ENCODE measurements at places on chromosomes 3 and 15.

DNA sequence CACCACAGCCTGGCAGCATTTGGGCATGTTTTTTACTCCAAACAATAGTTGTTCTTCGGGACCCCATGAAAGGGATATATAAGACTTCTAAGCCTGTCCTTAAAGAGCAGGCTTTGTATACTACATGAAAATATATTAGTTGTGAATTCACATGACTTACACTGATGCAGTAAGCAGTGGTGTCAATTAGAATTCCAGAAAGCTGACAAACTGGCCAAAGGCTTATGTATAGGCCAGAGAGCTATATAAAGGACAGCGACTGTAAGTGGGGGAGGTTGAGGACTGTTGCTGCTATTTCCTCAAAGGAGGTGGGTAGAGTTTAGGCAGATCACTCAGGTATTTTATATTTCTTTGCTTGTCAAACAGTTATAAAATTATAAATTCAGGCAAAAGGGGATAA is 24.8 kb downstream of the KPNA4 start:
- DNase-seq, result no peak

- no peak for DNase-seq
Observed at GRCh38 chr3:131796558-131797198, 238.1 kb downstream of the CPNE4 start.

- no peak for DNase-seq
Observed at GRCh38 chr15:68188647-68189046, 16.5 kb downstream of the CALML4 start.

DNA sequence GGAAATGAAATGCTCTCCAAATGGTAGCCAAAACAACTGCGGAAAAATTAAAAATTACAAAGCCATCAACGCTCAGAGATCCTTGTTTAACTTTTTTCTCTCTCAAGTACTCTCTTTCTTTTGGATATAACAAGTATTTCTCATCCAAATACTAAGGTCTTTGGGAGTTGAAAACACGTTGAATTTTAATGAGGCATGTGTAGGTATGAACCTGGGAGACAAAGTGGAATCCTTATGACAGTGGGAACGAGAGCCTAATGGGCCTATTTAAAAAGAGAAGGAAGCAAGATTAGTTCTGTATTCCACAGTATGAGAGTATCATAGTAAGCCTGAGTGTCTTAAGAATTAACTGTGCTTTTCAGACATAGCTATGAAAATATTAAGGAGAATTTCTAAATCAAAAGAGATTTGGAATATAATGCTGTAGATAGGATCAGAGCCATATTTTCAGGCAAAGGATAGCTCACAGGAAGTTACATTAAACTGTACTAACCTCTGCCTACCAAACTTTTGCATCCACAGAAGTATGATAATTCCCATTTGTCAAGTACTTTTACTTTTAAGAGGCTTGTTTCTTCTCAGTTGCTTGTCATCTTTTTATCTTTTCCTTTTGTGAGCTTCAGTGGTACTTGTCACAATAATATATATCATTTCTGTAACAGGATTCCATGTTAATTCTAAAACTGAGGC is 759 bp downstream of the CD96 start:
- DNase-seq, result peak; percentile 36

DNA sequence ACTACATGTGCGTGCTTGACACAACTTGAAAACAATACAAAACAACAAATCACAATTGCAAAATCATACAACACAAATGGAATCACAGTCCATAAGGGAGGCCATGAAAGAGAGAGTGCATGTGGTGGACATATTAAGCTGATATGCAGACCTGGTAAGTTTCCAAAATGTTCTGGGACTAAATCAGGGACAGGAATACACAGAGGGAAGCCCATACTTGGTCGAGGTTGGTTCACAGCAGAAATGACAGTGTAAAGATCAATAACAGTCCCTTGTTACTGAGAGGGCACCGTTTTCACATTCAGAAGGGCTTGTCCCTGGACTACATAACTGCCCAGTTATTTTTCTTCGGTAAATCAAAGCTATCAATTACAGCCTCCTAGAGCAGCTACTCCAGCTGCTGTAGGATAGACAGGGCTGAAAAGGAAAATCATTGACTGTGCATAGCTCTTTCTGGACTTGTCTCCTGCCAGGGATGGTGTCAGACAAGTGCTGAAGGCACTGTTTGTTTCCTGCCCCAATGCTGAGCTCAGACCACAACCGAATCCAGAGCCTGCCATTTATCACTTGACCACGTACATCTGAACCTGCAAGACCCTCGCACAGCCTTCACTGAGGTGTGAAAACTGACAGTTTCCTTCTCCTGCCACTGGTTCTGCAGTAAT is 79.5 kb upstream of the KCNMB2 start:
- no peak for DNase-seq

GRCh38 chr3:144361002-144361401 is 389.4 kb downstream of the DIPK2A start:
- DNase-seq, result no peak

- no peak for DNase-seq
Observed at GRCh38 chr3:178669758-178670157, 133.5 kb downstream of the KCNMB2 start.

GRCh38 chr3:138799822-138800221 is 34.9 kb downstream of the PIK3CB start:
- no peak for DNase-seq

- DNase-seq, result no peak
Observed at GRCh38 chr15:47177177-47177576, 540.1 kb upstream of the SEMA6D start.

- DNase-seq, result no peak
Observed at GRCh38 chr3:189076449-189076848, 95.3 kb upstream of the TPRG1 start.

DNA sequence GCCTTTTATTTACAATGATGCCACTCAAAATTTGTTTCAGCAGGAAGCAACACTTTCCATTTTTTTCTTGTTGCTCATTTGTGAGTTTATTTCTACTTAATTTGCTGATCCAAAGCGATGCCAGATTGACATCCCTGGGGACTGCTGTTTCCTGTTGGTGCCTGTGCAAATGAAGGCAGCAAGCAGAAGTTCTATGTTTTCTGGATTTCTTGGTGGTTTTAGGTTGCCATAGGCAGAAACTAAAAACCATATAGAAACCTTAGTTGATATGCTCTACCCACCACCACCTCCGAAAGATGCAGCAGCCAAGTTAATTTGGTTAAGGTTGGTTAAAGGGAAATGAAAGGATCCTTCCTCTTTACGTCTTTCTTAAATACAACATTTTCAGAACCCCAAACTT is 356.2 kb downstream of the RBMS3 start:
- DNase-seq, result no peak

- no peak for DNase-seq
Observed at GRCh38 chr3:53716998-53717397, 129.2 kb downstream of the CHDH start.

- no peak for DNase-seq
Observed at GRCh38 chr3:171125010-171125409, 98.5 kb upstream of the SLC2A2 start.

GRCh38 chr3:50608278-50608677 is 3.3 kb downstream of the CISH start:
- DNase-seq, result no peak

DNA sequence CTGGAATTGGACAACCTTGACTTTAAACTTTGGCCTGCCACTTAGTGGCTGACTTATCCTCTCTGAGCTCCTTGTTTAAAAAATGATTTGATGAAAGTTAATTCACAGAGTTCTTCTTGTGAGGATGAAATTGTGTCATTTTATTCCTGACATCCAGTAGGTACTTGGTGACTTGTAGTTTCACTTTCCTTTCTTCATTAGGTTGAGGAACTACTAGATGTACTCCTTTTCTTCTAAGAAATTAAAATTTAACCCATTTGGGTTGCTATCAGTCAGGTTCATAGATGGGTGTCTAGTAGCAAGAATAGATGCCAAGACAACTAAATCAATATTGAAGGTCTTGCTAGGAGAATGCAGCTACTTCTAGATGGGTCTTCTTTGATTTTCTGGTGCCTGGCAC is 5.2 kb downstream of the NR1D2 start:
- peak; percentile 11 for DNase-seq

DNA sequence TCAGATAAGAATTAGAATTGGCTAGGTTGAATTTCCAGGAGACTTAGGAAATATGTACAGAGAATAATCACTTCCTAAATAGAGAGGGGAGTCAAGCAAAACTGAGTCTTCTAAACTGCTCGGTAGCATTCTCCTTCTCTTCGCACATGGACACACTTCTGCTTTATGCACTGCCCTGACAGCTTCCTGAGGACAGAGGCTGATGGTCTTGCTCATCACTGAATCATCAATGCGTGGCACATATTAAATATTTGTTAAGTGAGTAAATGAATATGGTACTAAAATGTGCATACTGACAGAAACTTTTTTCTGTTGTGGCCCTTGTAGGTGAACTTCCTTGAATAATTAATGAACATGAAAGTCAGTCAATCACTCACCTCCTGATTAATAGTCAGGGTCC is 315.5 kb downstream of the FHIT start:
- DNase-seq, result no peak

GRCh38 chr3:191105418-191105817 is 93.6 kb upstream of the OSTN start:
- no peak for DNase-seq

DNA sequence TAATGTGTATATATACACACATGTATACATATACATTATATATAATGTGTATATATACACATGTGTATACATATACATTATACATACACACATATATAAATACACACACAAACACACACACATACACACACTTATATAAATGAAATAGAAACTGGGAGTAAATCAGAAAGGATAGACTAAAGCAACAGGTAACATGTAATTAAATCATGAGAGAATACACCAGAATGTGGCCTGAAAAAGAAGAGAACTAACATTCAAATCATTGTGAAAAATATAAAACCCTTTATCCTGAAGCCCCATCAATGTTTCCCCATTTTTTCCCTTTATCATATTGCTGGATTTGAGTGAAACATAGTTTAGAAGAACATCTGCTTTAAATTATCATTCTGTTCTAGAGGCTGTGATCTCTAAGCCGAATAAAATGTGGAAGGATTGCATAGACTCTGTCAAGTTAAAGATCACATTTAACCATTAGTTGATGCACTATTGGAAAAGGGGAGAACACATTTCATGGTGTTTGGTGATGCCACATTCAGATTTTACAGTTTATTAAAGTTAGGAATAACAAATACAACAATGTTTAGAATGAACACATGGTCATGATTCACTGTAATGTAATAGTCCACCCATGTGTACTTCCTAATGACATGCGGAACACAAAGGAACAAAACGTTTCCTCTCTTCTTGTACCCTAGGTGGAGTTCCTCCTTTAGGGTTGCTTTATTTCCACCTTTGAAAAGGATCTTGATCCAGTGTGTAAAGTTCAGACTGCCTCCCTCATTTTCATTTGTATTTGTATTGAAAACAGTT is 12.5 kb upstream of the THRB start:
- no peak for DNase-seq

- DNase-seq, result no peak
Observed at GRCh38 chr15:44532689-44533088, 4.3 kb upstream of the EIF3J start.

- no peak for DNase-seq
Observed at GRCh38 chr3:53238886-53239285, 16.9 kb downstream of the TKT start.

GRCh38 chr3:20185331-20185678 is 701 bp downstream of the SGO1 start:
- peak; percentile 51 for DNase-seq

DNA sequence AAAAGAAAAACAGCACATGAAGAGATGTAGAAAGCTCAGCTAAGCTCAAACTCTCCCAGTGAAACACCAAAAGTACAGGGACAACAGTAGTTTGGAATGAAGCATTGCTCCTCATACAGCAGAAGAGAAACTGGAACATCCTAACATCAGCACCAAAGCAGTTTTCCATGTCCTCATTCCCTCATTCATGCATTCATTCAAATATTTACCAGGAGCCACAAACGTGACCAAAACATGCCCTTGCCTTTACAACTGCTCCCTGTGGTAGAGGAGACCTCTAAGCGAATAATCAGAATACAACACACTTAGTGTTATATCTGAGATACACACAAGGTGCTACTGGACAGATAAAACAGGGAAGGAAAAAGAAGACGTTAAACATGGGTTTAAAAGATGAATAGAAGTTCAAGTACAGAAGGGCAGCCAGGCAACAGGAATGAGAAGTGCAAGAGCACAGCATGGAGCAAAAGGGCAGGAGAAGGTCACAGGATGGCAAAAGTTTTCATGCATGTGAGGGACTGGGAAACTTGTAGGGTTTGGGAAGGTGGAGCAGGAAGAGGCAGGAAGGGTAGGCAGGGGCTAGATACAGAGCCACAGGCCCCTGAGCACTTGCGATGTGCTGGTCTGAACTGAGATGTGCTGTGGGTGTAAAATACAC is 58.5 kb upstream of the LMCD1 start:
- DNase-seq, result no peak

GRCh38 chr15:95718441-95718840 is 612.1 kb upstream of the NR2F2 start:
- no peak for DNase-seq

- no peak for DNase-seq
Observed at GRCh38 chr3:114404590-114404989, 110.8 kb downstream of the TIGIT start.

- DNase-seq, result no peak
Observed at GRCh38 chr3:14525685-14526631, 14.2 kb downstream of the GRIP2 start.

DNA sequence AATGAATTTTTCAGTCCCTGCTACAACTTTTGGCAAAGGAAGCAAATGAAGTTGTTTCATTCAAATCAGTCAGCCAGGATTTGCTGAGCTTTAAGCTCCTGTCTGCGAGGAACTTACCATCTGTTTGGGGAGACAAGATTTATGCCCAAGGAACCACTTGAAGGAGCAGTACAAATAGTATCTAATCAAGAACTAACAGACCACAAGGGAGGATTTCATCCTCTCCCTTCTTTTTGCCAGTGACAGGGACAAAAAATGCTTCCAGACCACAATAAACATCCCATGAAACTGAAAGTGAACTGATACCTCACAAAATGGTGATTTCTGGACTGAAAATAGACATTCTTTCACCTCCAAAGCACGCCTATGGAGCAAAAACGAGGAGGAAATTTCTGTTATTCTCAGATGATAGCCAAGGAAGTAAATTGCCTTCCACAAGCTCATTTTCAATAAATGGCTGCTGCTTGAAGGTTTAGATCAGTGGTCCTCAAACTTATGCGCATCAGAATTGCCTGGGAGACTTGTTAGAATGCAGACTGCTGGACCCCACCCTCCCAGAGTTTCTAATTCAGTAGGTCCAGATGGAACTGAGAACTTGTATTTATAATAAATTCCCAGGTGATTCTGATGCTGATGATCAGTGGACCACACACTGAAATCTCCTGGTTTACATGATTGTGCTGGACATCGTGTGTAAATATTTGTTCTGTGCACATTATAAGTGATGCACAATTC is 202.4 kb upstream of the GADL1 start:
- DNase-seq, result no peak

DNA sequence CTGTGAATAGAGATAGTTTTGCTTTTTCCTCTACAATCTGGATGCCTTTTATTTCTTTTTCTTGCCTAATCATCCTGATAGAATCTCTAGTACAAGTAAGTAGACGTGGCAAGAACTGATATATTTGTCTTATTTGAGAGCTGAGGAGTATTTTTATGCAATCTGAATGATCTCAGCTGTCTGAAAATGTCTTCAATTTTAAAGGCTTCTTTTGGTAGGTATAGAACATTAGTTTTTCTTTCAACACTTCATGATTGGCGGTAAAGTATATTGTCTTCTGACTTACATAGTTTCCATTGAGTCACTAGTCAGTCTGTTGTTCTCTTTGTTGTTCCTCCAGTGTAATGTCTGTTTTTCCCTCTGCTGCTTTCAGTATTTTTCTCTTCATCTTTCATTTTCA is 31.3 kb downstream of the MGA start:
- no peak for DNase-seq
